DMS 273 treated with DMSO at 0.1 percent for 48 hours (cell line): ENCODE measurements at places on chromosomes 7 and 10.

DNA sequence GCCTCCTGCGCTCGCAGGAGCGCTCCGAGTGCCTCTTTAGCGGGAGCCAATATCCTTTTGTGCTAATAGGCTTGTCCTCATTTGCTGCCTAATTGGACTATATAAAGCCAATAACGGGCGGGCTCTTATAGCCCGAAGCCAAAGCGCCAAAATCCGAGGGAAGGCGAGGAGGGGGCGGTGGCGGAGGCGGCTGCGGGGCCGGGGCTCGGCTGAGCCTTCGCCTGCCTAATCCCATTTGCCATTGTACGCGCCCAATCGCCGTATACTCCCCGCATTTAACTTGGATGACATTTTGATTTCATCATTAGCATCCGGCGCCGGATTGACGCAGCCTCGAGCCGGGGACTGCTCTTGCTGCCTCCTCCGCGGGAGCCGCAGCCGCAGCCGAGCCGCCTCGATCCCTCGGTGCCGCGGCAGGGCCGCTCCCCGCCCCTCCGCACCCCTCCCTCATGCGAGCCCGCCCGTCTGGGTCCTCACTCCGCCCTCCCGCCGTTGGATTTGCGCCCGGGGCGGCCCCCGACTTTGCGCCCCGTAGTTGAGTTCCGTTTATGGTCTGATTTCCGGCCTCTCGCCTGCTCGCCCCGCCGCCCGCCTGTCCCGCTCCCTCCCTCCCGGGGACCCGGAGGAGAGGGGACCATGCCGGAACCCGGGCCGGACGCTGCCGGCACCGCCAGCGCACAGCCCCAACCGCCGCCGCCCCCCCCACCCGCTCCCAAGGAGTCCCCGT, at the start of gene HMX3:
HMX3 (plus strand) TSS at position 556 of the 727 bp plus-strand sequence; CDS start at position 637, 81 bp downstream.
- no peak for DNase-seq

DNA sequence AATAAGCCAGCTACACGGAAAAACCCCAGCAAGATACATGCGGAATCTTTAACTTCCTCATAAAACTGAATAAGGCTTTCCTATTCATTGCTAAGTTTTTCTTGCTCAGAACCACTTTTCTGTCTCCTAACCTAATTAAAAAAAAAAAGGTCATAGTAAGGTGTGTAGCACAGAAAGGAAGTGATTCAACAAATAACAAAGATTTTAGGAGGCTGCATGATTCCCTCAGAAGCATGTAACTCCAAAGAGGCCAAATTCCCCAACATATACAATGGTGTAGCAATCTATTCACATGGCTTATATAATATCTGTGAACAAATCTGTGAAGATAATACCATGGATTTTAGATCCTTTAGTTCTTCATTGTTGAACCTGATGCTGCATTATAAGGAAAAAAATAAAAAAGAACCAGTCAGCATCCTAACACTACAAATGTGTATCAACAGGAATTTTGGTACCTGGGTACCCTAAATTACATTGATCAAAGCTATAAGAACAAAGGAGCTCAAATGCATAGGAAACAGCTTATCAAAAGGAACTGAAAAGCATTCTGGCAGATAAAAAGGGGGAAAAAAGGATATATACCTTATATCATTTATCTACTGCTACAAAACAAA, 63.8 kb downstream of the IMMP2L start:
- DNase-seq: no peak

DNA sequence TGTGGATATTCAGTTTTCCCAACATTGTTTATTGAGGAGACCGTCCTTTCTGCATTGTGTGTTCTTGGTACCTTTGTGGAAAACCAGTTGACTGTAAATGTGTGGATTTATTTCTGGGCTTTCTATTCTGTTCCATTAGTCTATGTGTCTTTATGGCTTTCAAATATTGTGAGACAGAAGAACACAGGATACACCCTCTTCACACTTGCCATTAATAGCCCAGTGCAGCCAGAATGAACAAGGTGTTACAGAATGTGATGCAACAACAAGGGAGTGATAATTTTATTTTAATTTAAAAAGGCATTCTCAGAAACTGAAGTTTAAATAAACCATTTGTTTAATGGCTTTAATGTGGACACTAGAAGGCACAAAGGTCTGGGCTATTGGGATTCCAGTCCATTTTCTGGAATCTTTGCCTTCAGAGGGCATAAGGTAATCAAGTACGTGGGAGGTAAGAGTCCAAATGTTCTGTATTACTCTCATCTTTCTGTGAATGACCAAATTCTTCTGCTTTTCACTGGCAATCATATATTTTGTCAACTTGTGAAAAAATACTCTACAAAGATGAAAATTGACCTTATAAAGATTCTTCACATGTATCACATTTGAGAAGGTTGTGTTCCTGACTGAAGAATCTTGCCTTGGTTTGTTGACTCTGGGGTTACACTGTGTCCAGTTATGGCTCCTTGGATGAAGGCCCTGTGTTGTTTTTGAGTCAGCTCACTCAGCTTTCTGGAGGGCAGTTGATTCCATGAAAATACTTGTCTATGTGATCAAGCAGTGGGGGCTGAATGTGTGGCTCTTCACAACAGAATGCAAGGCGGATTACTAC, 962.7 kb downstream of the LRMDA start:
- no peak for DNase-seq

- DNase-seq: no peak
Measured at GRCh38 chr10:113007343-113007771, 57.3 kb downstream of the TCF7L2 start.

DNA sequence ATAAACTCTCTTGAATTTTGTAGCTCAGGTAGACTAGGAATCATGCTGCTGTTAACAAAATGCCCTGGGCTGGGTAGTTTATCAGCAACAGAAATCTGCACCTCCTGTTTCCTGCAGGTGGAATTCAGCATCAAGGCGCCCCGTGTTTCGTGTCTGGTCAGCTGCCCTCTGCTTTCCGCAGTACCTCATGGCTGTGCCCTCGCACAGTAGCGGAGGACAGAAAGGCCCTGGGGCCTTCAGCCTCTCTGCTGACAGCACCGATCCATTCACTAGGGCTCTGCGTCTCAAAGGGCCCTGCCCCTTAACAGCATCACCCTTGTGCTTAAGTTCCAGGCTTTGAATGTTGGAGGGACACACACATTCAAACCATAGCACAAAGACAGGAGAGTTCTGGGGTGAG, 90.0 kb downstream of the DYNC2I1 start:
- no peak for DNase-seq

- no peak for DNase-seq
Measured at GRCh38 chr7:147492606-147493005, 1098.0 kb upstream of the C7orf33 start.

DNA sequence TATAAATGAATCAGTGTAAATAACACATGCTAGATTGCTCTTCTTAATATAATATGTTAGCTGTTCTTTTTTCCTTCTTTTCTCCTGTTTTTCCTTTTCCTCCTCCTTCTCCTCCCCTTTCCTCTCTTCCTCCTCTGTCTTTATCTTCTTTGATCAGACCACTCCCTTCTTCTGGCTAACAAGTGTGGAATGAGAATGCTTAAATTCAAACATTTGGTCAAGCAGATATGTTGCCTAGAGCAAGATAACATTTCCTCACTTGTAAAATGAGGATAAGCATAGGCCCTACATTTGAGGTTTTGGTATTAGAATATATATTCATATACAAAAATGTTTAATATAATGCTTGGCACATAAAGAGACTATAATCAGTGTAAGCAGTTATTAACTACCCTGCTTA, 299.1 kb downstream of the PCDH15 start:
- no peak for DNase-seq

GRCh38 chr7:142440219-142440905, 182.5 kb upstream of the PRSS58 start:
- no peak for DNase-seq

- DNase-seq: no peak
Measured at GRCh38 chr7:33024189-33024757, 38.3 kb downstream of the NT5C3A start.
